ENCODE measurements at places on chromosomes 5 and 9. TPM values are rescaled to one million over a fixed set of nuclear protein-coding genes. Genes with fewer than 3 reads are reported as not detected.

GRCh38 chr9:12368569-12368968 is 324.6 kb upstream of the TYRP1 start:
- H3K27ac ChIP-seq, result no peak overlapping the region
- H3K4me3 ChIP-seq, result no peak overlapping the region
- H3K27me3 ChIP-seq, result no peaks in the 10 kb centered on the region
- no peak for DNase-seq
- no peaks in the 10 kb centered on the region for H3K4me1 ChIP-seq

GRCh38 chr5:126166368-126166767 is 256.8 kb upstream of the GRAMD2B start:
- no peak overlapping the region for H3K4me3 ChIP-seq
- no peak overlapping the region for H3K27ac ChIP-seq
- no peaks in the 10 kb centered on the region for H3K36me3 ChIP-seq
- DNase-seq, result no peak

DNA sequence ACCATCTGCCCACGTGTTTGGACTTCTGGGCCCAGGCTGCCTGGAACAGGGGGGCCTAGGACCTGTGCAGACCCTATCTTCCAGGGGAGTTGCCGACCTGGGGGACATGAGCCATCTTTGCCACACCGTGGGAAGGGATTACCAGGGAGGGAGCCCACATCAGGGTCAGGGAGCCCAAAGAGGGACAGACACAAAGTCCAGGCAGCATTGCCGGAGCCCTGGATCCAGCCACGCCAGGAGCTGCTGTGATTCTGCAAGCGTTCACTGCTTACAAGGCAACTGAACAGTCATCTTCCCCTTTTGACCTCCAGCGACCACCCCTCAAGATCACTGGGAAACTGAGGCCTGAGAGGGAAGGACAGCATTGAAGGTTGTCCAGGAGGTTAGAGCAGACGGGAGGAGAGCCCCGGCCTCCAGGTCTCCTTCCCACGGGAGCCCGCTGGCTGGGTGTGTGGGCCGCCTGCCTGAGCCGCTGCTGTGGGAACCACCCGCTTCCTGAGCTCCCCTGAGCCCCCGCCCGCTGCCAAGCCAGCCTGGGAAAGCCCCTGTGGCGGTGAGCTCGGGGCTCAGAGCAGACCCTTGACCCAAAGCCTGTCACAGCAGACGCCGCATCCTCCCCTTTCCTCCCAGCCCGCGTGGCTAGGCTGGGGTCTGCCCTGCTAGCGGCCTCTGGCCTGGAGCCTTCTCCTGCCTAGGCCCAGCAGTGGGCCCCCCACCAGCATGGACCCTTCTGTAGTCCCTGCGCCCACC is 17.1 kb upstream of the NOTCH1 start:
- no peak overlapping the region for H3K4me3 ChIP-seq
- H3K27me3 ChIP-seq, result no peaks in the 10 kb centered on the region
- no peaks in the 10 kb centered on the region for H3K36me3 ChIP-seq
- DNase-seq, result no peak
- H3K27ac ChIP-seq, result no peak overlapping the region

NRG2 gene
- total RNA-seq, result 0.10 TPM

LIX1 gene
- total RNA-seq, result not detected

THBS4 gene
- total RNA-seq, result 0.41 TPM

WNT8A gene
- total RNA-seq, result not detected

GRCh38 chr5:112738191-112738560 is 491 bp downstream of the APC start:
- H3K27ac ChIP-seq, result peak overlapping the region; percentile 84
- no peaks in the 10 kb centered on the region for H3K27me3 ChIP-seq
- H3K36me3 ChIP-seq, result peaks cover 6% of the 10 kb centered on the region
- H3K4me1 ChIP-seq, result peaks cover 17% of the 10 kb centered on the region
- H3K4me3 ChIP-seq, result peak overlapping the region; percentile 92

- no peaks in the 10 kb centered on the region for H3K27me3 ChIP-seq
- peaks cover 2% of the 10 kb centered on the region for H3K4me1 ChIP-seq
- H3K36me3 ChIP-seq, result no peaks in the 10 kb centered on the region
- H3K4me3 ChIP-seq, result no peak overlapping the region
- no peak for DNase-seq
- H3K27ac ChIP-seq, result no peak overlapping the region
Measured at GRCh38 chr5:158976035-158976434, 123.7 kb downstream of the EBF1 start.

DNA sequence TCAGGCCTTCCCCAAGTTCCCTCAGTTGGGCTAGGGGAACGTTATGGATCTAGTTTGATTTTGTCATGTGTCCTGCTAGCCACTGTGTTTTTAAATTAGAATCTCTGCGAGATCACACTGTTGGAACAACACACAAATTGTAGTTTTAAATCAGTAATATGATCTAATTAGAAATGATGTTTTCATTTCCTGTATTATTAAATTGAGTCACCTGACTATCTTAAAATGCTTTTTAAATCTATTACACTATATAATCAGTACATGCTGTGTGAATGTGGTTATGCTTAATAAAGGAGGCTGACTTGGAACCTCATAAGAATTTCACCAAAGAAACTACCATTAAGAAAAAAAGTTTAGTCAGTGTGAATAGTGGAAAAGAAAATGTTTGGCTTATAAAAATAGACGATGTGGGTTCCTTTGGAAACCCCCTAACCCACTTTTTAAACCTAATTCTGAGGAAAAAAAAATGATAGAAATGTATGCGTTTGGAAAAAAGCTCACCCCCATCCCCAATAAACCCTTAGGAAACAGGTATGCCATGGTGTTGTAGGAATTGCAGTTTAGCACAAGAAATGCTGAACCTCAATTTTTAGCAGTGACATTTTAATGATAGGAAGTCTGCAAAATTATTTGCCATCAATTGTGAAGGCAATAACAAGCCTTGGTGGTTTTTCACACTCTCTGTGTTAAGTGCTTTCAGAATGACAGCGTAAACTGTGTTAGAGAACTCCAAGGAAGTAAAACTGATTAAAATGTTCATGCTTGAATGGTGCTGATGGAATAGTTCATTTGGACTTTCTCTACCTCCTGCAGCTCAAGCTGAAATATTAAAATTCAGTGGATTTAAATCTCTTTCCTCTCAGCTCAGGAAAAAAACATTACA is 59.0 kb downstream of the TLE4 start:
- H3K27me3 ChIP-seq, result no peaks in the 10 kb centered on the region
- H3K27ac ChIP-seq, result peak overlapping the region; percentile 96
- DNase-seq, result no peak
- peaks cover 73% of the 10 kb centered on the region for H3K4me1 ChIP-seq

DNA sequence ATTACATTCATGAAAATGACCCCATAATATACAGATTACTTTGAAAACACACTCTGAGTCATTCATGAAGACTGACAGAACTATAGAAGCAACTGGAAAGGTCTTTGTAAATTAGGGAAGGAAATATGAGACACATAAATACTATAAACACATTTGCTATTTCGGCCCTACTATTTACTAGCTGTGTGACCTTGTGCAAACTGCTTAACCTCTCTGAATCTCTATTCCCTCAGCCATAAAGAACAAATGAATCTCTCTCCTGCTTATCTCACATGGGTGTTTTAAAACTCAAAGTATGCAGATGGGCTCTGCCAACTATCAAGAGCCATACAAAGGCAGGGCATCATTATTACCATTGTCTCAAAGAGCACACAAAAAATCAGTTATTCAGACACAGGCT is 52.9 kb downstream of the APBA1 start:
- no peak for DNase-seq
- no peaks in the 10 kb centered on the region for H3K4me1 ChIP-seq
- no peak overlapping the region for H3K4me3 ChIP-seq
- H3K27ac ChIP-seq, result no peak overlapping the region
- no peaks in the 10 kb centered on the region for H3K36me3 ChIP-seq

DNA sequence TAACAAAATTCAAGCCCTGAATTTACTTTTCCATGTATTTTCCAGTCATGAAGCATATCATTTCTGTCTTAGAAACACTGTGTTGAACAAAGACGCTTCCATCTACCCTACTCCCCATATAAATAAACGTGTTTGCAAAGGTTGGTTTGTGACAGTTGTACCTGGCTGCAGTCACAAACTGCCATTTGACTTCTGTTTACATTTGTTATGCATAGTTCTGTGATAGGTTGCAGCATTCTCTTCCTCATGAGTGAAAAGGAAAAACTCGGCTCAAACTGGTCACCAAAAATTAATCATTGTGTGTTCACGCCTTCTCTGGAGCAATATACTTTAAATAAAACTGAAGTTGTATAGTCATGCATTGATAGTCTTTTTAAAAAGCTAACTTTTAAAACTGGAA is 69.3 kb upstream of the MOCS2 start:
- H3K4me3 ChIP-seq, result no peak overlapping the region
- no peak for DNase-seq
- H3K27ac ChIP-seq, result no peak overlapping the region
- no peaks in the 10 kb centered on the region for H3K36me3 ChIP-seq
- H3K27me3 ChIP-seq, result peaks cover 3% of the 10 kb centered on the region

DNA sequence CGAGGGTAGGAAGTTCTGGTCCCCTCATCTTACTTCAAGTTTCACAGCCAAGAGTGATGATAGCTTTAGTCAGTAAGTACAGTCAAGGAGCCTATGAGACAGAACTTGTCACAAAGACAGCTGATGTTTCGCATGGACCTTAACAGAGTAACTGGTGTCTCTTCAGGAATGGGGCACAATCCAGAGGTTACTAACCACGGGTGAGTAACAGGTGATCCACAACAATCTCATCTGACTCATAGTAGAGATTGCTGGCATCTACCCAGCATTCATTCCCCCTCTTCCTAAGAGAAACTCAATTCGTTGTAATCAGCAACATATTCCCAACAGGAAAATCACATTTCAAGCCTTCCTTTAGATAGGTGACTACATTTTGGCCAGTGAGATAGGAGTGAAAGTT is 126.7 kb downstream of the SNX18 start:
- peaks cover 44% of the 10 kb centered on the region for H3K4me1 ChIP-seq
- no peaks in the 10 kb centered on the region for H3K36me3 ChIP-seq
- no peak overlapping the region for H3K27ac ChIP-seq
- H3K27me3 ChIP-seq, result no peaks in the 10 kb centered on the region

GRCh38 chr9:132182314-132183091 is 20.6 kb downstream of the NTNG2 start:
- no peak overlapping the region for H3K27ac ChIP-seq
- H3K27me3 ChIP-seq, result peaks cover 21% of the 10 kb centered on the region
- H3K36me3 ChIP-seq, result no peaks in the 10 kb centered on the region
- DNase-seq, result no peak

SRA1 gene
- total RNA-seq, result 60.6 TPM

- no peak for DNase-seq
- no peak overlapping the region for H3K27ac ChIP-seq
- no peaks in the 10 kb centered on the region for H3K36me3 ChIP-seq
- peaks cover 46% of the 10 kb centered on the region for H3K27me3 ChIP-seq
- H3K4me3 ChIP-seq, result no peak overlapping the region
- H3K4me1 ChIP-seq, result peaks cover 4% of the 10 kb centered on the region
Measured at GRCh38 chr9:3177936-3178335, 334.0 kb upstream of the PUM3 start.

GRCh38 chr5:58088941-58089340 is 370.9 kb downstream of the PLK2 start:
- H3K4me3 ChIP-seq, result no peak overlapping the region
- H3K27ac ChIP-seq, result no peak overlapping the region
- peaks cover 17% of the 10 kb centered on the region for H3K27me3 ChIP-seq
- no peaks in the 10 kb centered on the region for H3K4me1 ChIP-seq

CSF1R gene
- not detected for total RNA-seq

DNA sequence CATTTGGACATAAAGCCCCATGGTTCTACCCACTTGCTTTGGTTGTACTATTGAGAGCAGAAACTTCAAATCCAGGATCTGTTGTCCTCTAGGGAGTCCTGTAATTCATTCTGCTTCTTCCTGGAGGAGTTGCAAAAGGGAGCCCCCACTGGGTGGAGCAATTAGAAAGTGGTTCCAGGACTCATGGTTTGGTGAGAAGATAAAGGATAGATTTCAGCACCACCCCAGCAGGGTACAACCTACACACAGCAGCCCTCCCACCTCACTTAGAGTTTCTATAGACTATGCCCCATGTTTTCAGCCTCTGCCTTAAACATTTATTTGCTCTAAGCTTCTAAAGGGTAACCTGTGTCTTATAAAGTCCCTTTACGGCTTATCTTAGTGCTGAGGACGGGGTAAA is 112.6 kb upstream of the ARRDC3 start:
- H3K27me3 ChIP-seq, result no peaks in the 10 kb centered on the region
- no peaks in the 10 kb centered on the region for H3K36me3 ChIP-seq
- H3K4me1 ChIP-seq, result peaks cover 24% of the 10 kb centered on the region
- DNase-seq, result no peak

HTR4 gene
- total RNA-seq, result not detected

GRCh38 chr5:5371957-5372356 is 50.5 kb upstream of the ICE1 start:
- no peak overlapping the region for H3K4me3 ChIP-seq
- H3K27ac ChIP-seq, result no peak overlapping the region
- H3K36me3 ChIP-seq, result peaks cover 2% of the 10 kb centered on the region
- DNase-seq, result no peak

- no peak for DNase-seq
- no peak overlapping the region for H3K27ac ChIP-seq
- H3K4me1 ChIP-seq, result no peaks in the 10 kb centered on the region
- no peaks in the 10 kb centered on the region for H3K36me3 ChIP-seq
- H3K4me3 ChIP-seq, result no peak overlapping the region
Measured at GRCh38 chr5:172486451-172486850, 32.1 kb upstream of the SH3PXD2B start.

BRD8 gene
- total RNA-seq, result 51.5 TPM

DNA sequence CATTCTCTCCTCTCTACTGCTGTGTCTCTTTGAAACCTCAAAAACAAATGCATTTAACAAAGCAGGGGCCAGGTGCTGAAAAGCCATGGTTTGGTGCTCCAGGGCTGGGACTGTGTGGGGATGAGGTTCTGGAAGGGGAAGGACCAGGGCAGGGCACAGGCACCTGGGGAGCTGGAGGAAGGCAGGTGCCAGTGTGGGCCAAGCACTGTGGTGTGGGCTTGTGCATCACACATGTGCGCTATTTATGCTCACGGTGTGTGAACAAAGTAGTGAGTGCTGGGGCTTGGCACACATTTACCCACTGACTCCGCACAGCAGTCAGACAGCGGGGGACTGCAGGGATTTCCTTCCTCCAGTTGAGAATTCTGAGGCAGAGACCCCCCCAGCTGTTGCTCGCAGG is 10.1 kb downstream of the HRH2 start:
- no peak overlapping the region for H3K4me3 ChIP-seq
- H3K4me1 ChIP-seq, result peaks cover 65% of the 10 kb centered on the region
- DNase-seq, result no peak
- H3K27ac ChIP-seq, result no peak overlapping the region
- H3K36me3 ChIP-seq, result peaks cover 21% of the 10 kb centered on the region

- DNase-seq, result no peak
- no peak overlapping the region for H3K4me3 ChIP-seq
- no peaks in the 10 kb centered on the region for H3K36me3 ChIP-seq
- H3K27ac ChIP-seq, result no peak overlapping the region
- peaks cover 6% of the 10 kb centered on the region for H3K27me3 ChIP-seq
- H3K4me1 ChIP-seq, result no peaks in the 10 kb centered on the region
Measured at GRCh38 chr9:14547245-14548060, 145.8 kb downstream of the ZDHHC21 start.

TMEM141 gene
- 49.3 TPM for total RNA-seq

SELENOP gene
- total RNA-seq, result not detected

Data from activated naive CD8-positive, alpha-beta T cell treated with anti-CD3 and anti-CD28 coated beads for 36 hours (primary cell).